Chondrocyte (in vitro differentiated cells): ENCODE measurements at places on chromosomes 1 and 21. TPM values are rescaled to one million over a fixed set of nuclear protein-coding genes. Genes with fewer than 3 reads are reported as not detected.
A peak's percentile ranks its signal among the peaks of the same experiment; 100 is the strongest.

S100A2 gene
- total RNA-seq, result 15.4 to 22.2 TPM (median 18.9 TPM) in 3 replicates

SLC30A2 gene
- total RNA-seq, result 0.12 TPM in 1 of 3 replicates, not detected in the others

MEX3A gene
- 11.7 to 12.7 TPM (median 12.0 TPM) in 3 replicates for total RNA-seq

TFAP2E gene
- total RNA-seq, result 0.92 to 1.4 TPM (median 0.97 TPM) in 3 replicates

- no peaks in the 10 kb centered on the region for H3K27me3 ChIP-seq
- no peak for DNase-seq
- no peak overlapping the region for H3K27ac ChIP-seq
These were observed 252.4 kb upstream of the DUSP10 start for GRCh38 chr1:221994274-221994698.

DNA sequence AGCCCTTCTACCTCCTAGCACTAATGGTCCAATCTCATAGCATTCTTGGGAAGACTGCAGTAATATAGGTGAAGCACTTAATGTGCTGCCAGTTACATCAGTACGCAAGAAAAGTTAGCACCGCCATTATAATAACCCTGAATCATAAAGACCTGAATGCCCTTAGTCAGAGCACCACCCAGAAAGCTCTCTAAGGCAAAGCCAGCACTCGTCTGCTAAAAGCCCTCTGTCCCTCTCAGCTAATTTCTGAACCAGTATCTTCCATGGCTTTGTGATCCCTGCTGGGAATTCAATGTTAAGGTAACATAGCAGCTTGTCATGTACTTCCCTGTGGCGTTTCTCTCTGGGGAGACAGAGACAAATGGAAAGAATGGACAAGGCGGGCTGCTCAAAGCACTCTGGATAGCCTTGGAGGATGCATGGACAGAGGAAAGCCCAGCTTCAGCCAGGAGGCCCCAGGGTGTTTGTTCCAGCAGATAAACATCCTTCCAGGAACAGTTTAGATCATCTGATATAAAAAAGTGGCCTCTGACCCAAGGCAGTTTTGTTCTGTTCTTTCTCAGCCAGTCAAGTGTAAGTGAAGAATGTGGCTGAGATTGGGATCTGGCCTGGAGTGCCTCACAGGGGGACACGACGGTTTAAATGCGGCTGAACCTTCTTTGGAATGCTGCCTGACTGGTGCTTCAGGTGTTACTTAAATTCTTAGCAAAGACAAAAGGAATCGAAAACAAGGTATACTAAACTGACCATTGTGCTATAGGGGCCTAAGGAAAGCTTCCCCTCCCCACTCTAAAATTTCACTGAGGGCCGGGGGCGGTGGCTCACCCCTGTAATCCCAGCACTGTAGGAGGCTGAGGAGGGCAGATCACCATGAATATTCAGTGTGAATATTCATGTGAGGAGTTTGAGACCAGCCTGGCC, 58.1 kb upstream of the VTCN1 start:
- H3K4me3 ChIP-seq, result no peak overlapping the region
- H3K36me3 ChIP-seq, result no peaks in the 10 kb centered on the region
- no peaks in the 10 kb centered on the region for H3K27me3 ChIP-seq
- peaks cover 4% of the 10 kb centered on the region for H3K4me1 ChIP-seq

DNA sequence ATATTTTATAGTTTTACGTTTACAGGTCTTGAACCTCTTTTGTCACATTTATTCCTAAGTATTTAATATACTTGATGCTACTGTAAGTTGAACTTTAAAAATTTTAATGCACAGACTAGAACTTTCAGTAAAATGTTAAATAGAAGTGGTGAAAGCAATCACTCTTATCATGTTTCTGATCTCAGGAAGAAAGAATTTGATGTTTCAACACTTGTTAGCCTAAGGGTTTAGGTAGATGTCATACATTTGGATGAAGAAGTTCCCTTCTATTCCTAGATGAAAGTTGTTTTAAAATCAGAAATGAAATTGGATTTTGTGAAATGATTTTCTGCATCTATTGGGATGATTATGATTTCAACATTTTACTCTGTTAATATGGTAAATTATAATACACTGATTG, 63.6 kb upstream of the TTLL7 start:
- H3K4me3 ChIP-seq, result no peak overlapping the region
- no peaks in the 10 kb centered on the region for H3K27me3 ChIP-seq
- no peaks in the 10 kb centered on the region for H3K36me3 ChIP-seq
- DNase-seq, result no peak

DNA sequence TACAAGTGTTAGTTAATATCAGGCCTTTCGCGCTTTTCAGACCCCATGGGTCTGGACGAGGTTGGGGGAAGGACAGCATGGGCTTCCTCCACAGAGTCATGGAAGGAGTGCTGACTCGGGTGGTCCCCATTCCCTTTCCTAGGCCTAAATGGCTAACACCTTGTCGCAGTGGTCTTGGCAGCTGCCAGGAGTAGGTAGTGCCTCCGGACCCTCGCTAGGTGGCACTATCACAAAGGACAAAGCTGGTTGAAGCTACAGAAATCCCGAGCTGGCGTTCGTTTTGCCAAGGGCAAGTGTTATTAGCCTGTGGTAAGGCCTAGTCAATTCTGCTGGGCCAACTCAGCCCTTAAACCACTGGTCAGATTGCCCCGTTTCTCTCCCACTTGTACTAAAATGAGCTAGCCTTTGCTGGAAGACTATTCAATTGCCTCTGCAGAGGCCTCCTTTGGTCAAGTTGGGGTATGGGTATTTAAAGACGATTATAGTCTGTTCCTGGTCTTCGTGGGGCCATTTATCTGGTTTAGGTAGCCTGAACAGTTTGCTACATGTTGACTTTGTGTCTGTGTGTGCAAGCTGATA, 1.1 kb upstream of the UBE2Q1 start:
- no peak for DNase-seq
- peak overlapping the region; percentile 98 for H3K27ac ChIP-seq
- peaks cover 39% of the 10 kb centered on the region for H3K4me1 ChIP-seq

DNA sequence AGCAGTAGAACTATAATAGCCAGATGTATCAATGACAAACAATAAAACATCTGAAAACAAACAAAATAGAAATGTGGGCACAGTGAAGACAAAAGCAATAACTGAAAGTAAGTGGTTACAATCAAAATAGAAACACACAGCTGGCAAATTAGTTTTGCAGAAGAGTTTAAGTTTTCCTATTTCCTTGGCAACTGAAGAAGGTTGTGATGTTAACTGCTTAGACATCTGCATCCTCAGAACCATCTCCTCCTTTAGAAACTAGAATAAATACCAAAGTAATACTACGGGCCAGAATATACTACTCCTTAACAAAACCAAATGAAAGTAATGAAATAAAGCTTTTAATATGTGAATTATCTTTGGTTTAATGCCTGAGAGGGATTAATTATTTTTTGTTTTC, 605.5 kb downstream of the LTN1 start:
- peaks cover 5% of the 10 kb centered on the region for H3K4me1 ChIP-seq
- no peak overlapping the region for H3K4me3 ChIP-seq
- H3K27ac ChIP-seq, result no peak overlapping the region
- H3K27me3 ChIP-seq, result peaks cover 2% of the 10 kb centered on the region

DNA sequence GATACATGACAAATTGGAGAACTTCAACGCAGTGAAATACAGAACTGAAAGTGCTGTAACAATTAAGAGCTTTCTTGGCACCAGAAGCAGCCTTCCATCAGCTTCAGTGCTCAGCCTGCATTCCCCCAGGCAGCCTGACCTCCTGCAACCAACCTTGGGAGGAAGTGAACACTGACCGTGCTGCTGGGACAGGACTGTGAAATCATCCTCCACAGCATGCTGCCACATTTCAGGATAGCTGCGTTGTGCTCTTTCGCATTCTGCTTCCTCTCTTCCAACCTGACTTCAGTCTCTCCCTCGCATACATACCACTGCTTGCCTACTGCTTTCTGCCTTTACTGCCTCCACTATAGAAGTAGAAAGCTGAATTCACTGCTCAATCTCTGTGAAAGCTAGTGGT, 388.6 kb downstream of the RWDD3 start:
- no peak for DNase-seq
- no peak overlapping the region for H3K4me3 ChIP-seq
- H3K27ac ChIP-seq, result no peak overlapping the region
- H3K27me3 ChIP-seq, result peaks cover 5% of the 10 kb centered on the region

GRCh38 chr1:177948336-177948972, 21.4 kb downstream of the SEC16B start:
- no peaks in the 10 kb centered on the region for H3K27me3 ChIP-seq
- H3K4me3 ChIP-seq, result no peak overlapping the region
- peaks cover 9% of the 10 kb centered on the region for H3K36me3 ChIP-seq
- DNase-seq, result no peak

DNA sequence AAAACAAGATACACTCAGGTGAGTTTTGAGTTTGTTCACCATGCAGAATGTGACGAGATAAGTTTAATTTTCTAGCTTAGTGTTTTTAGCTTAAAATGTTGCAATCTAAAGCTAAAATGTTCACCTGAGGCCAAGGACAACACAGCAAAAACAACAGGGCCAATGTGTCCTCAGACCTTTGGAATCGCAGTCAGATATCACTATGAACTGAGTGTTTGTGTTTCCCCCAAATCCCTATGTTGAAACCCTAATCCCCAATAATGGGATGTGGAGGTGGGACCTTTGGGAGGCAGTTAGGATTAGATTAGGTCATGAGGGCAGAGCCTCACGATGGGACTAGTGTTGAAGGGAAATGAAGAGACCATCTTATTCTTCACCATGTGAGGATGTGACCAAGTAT, 144.4 kb downstream of the GABPA start:
- H3K4me3 ChIP-seq, result no peak overlapping the region
- DNase-seq, result no peak
- H3K27ac ChIP-seq, result no peak overlapping the region
- H3K36me3 ChIP-seq, result peaks cover 9% of the 10 kb centered on the region
- H3K4me1 ChIP-seq, result no peaks in the 10 kb centered on the region

GRCh38 chr1:39089931-39090521, 63.9 kb downstream of the NDUFS5 start:
- no peaks in the 10 kb centered on the region for H3K27me3 ChIP-seq
- no peak for DNase-seq
- no peaks in the 10 kb centered on the region for H3K36me3 ChIP-seq

DNA sequence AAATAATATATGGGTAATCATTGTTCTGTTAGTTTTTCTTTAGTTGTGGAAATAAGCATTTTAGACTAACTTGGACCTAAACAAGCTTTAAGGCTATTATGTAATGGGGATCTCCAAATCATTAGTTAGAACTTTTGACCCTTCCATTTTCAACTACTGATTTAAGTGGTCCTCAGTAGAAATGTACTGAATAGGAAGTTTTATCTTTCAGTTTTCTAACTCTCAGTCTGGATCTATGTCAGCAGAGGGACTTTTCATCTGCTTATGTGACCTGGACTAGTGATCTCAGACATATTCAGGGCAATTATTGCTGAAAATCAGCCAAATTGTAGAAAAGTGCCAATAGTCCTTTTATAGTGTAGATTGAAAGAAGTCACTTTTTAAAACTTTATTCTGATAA, 56.0 kb downstream of the SASS6 start:
- H3K36me3 ChIP-seq, result peaks cover 34% of the 10 kb centered on the region
- no peaks in the 10 kb centered on the region for H3K4me1 ChIP-seq
- H3K27me3 ChIP-seq, result no peaks in the 10 kb centered on the region
- DNase-seq, result no peak
- no peak overlapping the region for H3K27ac ChIP-seq
- no peak overlapping the region for H3K4me3 ChIP-seq
